ENCODE measurements at places on chromosomes 3 and 15.

DNA sequence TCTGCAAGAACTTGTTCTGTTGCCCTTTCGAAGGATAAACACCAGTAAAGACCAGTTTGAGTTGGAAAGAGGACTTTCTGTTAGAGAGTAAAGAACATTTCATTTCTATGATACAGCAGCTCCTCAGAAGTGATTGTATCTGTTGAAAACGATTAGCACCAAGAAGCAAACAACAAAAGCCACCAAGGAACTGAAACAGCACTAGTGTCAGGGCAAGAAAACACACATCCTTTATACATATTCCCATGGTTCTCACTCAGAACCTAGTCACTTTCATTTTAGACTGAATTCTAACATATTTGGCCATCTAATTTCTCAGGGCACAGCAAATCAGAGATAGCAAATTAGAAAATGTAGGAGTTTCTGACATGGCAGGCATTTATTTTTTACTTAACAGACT, 116.1 kb downstream of the ATP1B3 start:
- no peak for DNase-seq

- no peak for DNase-seq
Measured at GRCh38 chr3:172241405-172241804, 202.0 kb downstream of the FNDC3B start.

DNA sequence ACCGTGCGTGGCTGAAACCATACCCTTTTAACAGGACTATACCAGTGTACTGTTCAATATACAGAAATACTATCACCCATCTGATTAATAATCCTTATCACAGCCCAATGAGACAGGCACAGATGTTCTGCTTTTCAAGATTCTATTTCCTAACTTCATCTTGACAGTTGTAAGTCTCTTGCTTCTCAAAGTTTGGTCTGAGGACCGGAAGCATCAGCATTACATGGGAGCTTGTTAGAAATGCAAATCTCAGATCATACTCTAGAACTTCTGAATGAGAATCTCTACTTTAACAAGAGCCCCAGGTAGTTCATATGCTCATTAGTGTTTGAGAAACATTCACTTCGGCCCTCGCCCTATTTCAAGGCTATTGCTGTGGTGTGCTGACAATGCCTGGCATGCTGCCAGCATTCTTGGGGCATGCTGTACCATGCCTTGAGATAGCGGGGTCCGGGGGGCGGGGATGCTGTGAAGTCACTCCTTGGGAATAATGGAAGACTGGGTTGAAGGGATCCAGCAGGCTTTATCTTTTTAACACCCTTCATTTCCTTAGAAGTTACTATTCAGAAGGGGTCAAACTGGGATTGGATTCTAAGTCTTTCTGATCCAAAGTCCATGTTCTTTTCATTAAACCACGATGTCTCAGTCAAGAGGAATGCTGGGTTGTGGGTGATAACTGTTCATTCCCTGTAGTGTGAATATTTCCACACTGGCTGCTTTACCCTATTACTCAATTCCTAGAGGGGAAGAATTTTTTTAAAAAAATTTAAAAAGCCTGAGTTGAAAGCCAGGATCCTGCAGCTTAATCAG, 194.7 kb downstream of the LPP start:
- DNase-seq, result peak; percentile 90

GRCh38 chr15:63405683-63406390, 24.2 kb upstream of the CA12 start:
- DNase-seq, result no peak

DNA sequence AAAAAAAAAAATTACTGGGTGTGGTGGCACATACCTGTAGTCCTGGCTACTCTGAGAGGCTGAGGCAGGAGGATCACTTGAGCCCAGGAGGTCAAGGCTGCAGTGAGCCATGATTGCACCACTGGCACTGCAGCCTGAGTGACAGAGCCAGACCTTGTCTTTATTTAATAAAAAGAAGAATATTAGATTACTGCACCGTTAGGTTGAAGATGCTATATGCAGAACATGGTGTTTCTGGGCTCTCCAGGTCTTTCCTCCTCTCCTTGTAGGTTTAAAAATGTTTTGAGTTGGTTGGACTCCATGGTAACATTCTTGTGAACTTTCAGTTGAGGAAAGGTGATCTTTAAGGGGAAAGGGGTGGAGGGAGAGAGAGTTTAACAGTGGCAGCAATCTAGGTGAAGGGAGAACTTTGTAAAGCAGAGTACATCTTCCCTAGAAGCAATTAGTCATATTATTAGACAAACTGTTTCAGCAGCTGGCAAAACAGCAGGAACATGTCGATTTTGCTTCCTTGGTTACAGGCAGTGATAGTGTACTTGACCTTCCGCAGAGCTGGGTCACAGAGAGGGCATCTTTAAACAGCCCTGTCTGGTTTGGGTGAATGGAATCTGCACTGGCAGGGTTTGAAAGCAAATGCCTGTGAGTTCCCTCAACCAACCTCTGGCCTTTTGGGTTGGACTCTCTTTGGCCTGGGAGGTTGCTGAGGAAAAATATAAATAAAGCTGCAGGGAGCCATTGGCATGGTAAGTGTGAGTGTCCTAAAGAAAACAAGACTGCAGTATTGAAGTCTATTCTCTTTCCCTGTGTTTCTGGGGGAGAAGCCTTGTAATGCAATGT, 42.8 kb downstream of the NR2C2 start:
- DNase-seq, result no peak

- no peak for DNase-seq
Measured at GRCh38 chr15:68792901-68793766, 27.6 kb downstream of the ANP32A start.

DNA sequence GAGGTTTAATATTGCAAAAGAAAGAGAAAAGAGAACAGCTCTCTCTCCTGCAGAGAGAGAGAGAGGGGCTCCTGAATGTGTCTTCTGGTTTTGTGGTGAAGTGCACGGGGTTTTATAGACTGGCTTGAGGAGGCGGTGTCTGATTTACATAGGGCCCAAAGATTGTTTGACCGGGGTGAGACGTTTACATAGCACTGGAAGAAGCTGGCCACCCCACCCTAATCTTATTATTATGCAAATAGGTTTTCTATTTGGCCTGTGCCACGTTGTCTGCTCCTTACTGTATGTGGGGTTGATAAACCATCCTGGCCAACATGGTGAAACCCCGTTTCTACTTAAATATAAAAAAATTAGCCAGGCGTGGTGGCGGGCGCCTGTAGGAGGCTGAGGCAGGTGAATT, 268.6 kb downstream of the SV2B start:
- no peak for DNase-seq

DNA sequence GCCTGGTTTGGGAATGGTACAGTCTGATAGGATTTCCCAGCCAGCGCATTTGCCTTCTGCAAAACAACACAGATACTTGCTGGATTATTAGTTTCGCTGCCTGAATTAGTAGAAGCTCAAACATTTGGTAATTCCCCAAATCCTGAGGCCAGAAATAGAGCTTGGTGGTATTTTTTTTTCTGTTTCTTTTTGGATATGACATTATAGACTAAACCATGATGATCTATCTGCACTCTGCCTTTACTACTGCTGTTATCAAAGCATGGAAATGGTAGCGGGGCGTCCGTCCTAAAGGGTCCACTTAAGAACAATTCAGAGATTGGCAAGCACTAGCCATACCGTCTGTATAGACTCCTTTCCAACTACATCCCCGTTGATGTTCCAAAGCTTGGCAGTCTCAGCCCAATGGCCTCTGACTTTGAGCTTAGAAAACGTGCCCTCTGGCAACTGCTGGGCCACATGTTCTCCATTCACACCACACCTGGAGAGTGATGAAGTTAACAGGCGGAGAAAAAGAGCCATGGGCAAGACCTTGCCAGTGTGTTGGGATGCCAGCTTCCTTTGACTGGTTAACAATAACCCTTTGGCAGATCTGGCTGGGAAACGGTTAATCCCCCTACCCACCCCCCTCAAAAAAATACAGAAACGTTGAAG, 241.0 kb upstream of the NR2F2 start:
- no peak for DNase-seq

DNA sequence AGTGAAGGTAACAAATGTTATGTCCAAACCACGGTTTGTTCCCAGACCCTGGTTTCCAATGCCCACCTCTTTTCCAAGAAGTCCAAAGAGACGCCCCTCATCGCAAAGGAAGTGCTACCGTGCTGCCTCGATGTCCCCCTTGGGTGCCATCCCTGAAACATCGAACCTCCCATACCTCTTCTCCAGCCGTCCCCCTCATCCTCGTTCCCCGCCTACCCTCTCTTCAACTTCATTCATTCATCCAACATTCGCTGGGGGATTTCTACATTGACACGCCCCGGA, 467 bp downstream of the TIPIN start:
- no peak for DNase-seq

DNA sequence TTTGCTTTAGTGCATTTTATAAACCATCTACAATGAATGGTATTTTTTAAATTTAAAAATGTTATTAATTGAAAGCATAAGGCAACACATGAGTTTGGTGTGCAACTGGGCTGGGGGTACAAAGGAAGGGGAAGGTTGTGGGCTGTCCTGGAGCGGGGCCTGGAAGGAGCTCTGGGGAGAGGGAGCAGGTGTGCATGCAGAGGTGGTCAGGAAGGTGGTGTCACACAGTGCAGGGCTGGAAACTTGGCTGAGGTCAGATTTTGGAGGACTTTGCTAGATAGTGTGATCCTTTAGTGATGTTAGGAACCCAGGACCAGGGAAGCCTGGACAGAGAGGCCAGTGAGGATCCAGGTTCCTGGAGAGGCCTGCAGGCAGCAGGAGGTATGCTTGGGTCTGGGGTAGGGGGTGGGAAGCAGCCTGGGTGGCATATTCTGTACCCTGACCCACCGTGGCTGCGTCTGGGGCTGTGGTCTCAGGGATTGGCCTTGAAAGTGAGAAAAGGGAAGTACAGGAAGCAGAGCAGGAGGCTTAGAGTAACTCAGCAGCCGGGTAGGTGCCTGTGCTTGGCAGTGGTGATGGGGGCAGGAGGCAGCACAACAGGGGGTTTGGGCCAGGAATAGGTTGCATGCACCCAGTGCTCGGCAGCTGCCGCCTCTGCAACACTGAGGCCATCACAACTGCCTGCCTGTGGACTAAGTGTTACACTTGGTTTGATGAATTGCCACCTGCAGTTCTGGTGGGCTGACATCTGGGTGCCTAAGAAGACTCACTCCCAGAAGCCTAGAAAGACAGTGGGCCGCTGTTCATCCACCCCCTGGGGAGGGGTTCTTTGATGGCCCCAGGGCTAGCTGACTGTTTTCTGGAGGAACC, 33.0 kb downstream of the KY start:
- no peak for DNase-seq

DNA sequence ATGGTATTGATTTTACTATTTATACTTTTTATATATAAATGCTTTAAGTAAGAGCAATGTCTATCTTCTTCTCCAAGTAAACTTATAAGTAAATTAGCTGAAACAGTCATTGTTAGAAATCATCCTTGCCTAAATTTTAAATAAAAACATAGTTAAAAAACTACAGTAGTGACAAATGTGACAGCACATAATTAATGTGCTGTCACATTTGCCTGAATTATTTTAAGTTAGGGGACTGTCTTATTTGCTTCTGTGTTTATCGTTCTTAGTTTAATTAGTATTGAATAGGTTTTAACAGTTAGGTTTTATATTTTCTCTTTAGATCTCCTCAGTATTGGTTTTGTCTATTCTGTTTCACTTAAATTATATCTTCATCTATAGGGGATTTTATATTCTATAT, 36.1 kb downstream of the SLMAP start:
- no peak for DNase-seq

DNA sequence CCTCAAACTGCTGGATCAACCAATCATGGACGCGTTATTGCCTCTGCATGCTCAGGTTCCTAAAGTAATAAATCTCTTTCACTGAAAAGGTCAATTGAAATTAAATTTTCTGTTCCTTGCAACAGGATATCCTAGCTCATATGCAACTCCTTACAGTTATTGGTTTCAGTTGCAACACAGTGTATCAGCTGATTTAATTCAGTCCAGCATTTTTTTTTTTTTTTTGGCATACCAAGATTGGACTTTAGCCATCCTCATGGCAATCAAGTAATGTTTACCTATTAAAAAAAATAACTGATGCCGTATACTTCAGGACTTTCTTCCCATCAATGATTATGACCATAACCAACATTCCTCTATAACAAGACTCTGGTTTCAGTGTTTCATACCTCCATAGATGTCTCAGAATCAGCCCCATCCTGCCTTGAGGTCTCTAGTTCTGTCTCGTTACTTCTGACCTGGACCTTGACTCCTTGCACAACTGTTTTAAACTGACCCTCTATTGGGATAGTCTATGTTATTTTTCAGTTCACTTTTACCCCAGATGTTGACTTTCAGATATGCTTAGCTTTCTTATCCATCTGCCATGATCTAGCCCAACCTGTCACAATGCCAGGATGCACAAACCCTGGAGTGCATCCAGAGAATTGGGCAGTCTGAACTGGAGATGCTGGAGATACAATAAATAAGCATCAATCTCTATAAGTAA, 265.0 kb upstream of the GADL1 start:
- DNase-seq, result no peak

- DNase-seq, result no peak
Measured at GRCh38 chr15:70264014-70264582, 166.4 kb upstream of the TLE3 start.

DNA sequence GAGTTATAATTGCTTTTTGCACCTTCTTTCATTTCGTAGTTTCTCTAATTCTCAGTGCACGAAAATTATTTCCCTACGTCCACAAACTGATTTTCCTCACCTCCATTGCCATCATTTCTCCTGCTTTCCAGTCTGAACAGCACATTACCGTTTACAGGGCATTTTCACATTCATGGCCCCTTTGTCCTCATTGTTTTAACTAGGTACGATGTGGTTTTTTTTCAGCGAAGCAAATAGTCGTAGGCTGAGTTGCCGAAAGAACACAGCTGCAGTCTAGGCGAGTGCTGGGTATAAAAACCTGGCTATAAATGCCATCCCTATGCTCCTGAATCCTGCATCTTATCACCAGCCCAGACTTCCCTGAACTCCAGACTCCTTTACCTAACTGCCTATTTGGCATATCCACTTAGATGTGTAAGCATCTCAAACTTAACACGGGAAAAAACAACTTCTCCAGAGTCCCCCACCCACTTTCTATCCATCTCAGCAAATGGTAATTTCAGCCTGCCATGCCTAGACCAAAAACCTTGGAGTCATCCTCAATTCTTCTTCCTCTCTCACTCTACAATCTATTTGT, 691 bp upstream of the FSIP1 start:
- no peak for DNase-seq

GRCh38 chr15:73996939-73997338, 2.4 kb downstream of the PML start:
- DNase-seq, result no peak
